ENCODE measurements at places on chromosomes 4 and X.

DNA sequence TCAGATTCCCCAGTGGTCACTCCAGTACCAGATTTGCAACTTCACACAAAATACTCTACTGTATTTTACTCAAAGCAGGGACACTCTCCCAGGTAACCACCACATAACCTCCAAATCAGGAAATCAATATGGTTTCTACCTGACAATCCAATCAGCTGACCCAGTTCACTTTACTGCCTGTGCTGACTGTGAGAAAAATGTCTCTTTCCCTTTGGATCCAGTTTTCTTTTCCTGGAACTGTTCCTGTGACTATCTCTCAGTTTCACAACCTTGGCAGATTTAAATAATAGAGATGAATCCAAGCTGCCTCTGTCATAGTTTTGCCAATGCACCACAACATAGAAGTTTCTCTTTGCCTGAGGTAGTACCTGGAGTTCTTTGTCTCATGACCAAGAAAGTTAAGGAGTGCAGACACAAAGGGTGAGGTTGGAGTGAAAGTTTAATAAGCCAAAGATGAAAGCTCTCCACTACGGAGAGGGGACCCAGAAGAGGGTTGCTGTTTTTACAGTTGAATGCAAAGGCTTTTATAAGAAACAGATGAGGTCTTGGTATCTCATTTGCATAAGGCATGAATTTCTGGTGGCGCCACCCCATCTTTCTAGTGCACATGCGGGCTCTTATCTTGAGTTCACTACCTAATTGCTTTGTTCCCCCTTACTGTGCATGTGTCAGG is 29.7 kb upstream of the IL9R start:
- DNase-seq, result no peak

DNA sequence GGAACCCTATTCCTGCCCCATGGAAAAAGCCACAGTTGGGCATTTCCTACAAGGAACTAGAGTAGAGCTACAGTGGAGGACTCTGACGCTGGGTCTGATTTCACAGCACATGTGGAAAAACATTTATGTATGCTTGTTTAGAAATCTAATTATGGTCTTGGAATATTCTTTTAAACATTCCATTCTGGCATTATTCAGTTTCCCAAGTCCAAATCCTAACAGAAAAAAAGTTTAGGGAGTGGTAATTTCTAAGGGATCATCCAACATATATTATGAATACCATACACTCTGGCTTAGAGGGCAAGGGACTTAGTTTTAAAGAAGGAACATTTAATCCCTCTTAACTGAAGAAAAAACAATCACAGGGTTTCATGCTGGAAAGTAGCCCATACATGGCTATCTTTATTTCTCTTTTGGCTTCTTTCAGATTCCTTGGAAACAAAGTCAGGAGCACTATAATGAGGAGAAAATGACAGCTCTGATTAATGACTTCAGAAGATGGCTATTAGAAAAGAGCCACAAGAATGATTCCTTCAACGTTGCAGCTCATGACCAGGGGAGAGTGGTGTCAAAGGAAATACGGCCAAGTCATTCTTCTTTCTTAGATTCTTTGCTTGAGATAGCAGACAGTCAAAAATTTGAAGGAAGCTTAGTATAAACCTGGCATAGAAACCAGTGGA is 56.1 kb downstream of the CNGA2 start:
- no peak for DNase-seq

- no peak for DNase-seq
Observed at GRCh38 chr4:110614173-110614963, 8.5 kb downstream of the PITX2 start.

- no peak for DNase-seq
Observed at GRCh38 chrX:130933358-130933757, 30.3 kb upstream of the ENOX2 start.

DNA sequence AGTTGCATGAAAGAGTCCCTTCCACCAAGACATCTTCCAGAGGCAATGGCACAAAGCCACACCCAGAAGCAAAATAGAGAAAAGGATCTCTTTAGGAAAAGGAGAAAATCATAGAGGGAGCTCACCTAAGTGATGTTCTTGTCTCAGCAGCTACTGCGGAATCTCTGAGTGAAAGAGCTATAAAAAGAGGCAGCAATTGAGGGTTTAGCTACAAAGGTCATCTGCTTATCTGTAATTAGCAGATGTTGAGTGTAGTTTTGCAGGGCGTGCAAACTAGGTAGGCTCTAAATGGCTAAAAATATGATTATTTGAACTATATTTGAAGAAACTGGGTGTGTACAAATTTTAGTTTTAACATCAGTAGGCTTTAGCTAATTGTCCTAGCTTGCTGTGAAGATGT is 276.0 kb downstream of the HS3ST1 start:
- DNase-seq, result no peak

GRCh38 chrX:50805276-50805675 is 8.7 kb downstream of the SHROOM4 start:
- DNase-seq, result no peak
